Activated naive CD8-positive, alpha-beta T cell treated with anti-CD3 and anti-CD28 coated beads for 36 hours (primary cell): ENCODE measurements at places on chromosomes 6 and 20. TPM values are rescaled to one million over a fixed set of nuclear protein-coding genes. Genes with fewer than 3 reads are reported as not detected.

The STX11 gene
- 38.5 TPM for total RNA-seq

The DSTN gene
- total RNA-seq: 56.7 TPM

The LSM2 gene
- total RNA-seq: 145 TPM

The HCRTR2 gene
- not detected for total RNA-seq

The LKAAEAR1 gene
- total RNA-seq: 0.50 TPM

The HSD17B8 gene
- 31.1 TPM for total RNA-seq

The COX4I2 gene
- not detected for total RNA-seq

The FHL5 gene
- total RNA-seq: not detected

The CASS4 gene
- 3.4 TPM for total RNA-seq

The GJA10 gene
- not detected for total RNA-seq

The AIF1 gene
- total RNA-seq: 157 TPM

The ANKEF1 gene
- total RNA-seq: 3.6 TPM

The SMLR1 gene
- not detected for total RNA-seq

The CDS2 gene
- 37.5 TPM for total RNA-seq

The RAB44 gene
- not detected for total RNA-seq

The PXMP4 gene
- total RNA-seq: 7.3 TPM

DNA sequence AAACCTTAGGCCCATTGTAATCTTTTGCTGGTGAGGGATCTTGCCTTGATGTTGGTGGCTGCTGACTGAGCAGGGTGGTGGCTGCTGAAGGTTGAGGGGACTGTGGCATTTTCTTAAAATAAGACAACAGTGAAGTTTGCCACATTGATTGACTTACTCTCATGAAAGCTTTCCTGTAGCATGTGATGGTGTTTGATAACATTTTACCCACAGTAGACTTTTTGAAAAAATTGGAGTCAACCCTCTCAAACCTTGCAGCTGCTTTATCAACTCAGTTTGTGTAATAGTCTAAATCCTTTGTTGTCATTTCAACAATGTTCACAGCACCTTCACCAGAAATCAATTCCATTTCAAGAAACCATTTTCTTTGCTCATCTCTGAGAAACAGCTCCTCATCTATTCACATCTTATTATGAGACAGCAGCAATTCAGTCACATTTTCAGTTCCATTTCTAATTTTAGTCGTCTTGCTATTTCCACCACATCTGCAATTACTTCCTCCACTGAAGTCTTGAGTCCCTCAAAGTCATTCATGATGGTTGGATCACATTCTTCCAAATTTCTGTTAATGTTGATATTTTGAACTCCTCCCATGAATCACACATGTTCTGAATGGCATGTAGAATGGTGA lies 37.2 kb downstream of the CST9L start:
- H3K4me3 ChIP-seq: no peak overlapping the region
- no peaks in the 10 kb centered on the region for H3K27me3 ChIP-seq
- no peaks in the 10 kb centered on the region for H3K36me3 ChIP-seq
- DNase-seq: no peak
- H3K4me1 ChIP-seq: no peaks in the 10 kb centered on the region

GRCh38 chr6:149734915-149735314 lies 11.4 kb downstream of the NUP43 start:
- no peaks in the 10 kb centered on the region for H3K27me3 ChIP-seq
- no peak overlapping the region for H3K27ac ChIP-seq
- peaks cover 13% of the 10 kb centered on the region for H3K36me3 ChIP-seq
- no peak overlapping the region for H3K4me3 ChIP-seq
- DNase-seq: no peak

DNA sequence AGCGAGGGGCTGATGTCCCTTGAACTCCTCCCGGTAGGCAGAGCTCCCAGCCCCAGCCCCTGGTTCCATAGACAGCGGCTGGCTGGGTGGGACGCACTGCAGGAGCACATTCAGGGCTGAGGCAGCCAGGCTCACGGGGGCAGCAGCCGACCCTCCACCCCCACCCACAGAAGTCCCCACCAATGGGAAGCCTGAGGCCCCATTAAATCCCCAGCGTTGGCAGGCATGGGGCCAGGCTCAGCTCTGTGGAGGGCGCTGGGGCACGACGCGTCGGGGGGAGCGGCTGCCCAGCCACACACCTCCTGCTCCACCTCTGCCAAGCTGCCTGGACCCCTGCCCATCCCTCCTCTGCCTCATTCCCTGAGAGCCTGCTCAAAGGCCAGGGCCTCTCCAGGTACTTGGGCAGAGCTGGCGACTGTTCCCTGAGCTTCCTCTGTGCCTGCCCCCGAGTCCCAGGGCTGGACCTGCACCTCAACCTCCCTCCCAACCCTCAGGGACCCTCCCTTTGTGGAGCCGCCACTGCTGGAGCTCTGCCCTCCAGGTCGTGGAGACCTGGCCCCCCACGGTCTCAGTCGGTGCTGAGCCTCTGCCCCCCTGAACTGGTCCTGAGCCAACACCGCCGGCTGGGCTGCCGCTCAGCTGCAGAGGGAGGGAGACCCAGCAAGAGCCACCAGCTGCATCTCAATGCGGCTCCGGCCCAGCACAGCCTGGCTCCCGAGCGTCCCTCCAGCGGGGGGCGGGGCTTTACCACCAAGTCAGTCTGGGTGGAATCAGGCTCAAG lies 9.1 kb downstream of the CHRNA4 start:
- no peak for DNase-seq
- no peak overlapping the region for H3K27ac ChIP-seq
- H3K36me3 ChIP-seq: no peaks in the 10 kb centered on the region
- H3K4me3 ChIP-seq: no peak overlapping the region
- H3K27me3 ChIP-seq: no peaks in the 10 kb centered on the region

DNA sequence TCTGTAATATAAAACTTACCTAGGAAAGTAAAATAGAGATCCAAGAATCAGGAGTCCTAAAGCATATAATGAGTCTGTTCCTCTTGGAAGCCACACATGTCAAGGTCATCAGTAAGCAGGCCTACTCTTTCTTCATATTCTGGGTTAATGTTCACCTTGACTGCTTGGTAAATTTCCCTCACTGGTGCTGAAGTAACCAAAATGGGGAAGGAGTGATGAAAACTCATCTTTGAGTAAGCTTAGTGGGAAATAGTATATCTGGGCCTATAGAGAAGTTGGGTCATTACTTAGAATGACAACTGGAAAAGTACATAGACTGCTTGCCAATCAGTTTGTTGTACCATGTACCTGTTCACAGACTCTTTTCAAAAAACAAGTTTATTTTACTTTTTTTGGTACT lies 6.6 kb downstream of the TSPYL4 start:
- H3K36me3 ChIP-seq: peaks cover 27% of the 10 kb centered on the region
- DNase-seq: no peak
- peaks cover 37% of the 10 kb centered on the region for H3K4me1 ChIP-seq
- no peaks in the 10 kb centered on the region for H3K27me3 ChIP-seq

GRCh38 chr20:54514028-54514607 lies 38.7 kb downstream of the DOK5 start:
- DNase-seq: no peak
- H3K36me3 ChIP-seq: no peaks in the 10 kb centered on the region
- peaks cover 9% of the 10 kb centered on the region for H3K27me3 ChIP-seq
- no peak overlapping the region for H3K27ac ChIP-seq

- peak; percentile 48 for DNase-seq
- H3K4me3 ChIP-seq: peak overlapping the region; percentile 85
- no peaks in the 10 kb centered on the region for H3K27me3 ChIP-seq
- peaks cover 45% of the 10 kb centered on the region for H3K36me3 ChIP-seq
- H3K27ac ChIP-seq: peak overlapping the region; percentile 93
- peaks cover 69% of the 10 kb centered on the region for H3K4me1 ChIP-seq
Observed at GRCh38 chr20:41138475-41139226, 1.3 kb downstream of the PLCG1 start.

DNA sequence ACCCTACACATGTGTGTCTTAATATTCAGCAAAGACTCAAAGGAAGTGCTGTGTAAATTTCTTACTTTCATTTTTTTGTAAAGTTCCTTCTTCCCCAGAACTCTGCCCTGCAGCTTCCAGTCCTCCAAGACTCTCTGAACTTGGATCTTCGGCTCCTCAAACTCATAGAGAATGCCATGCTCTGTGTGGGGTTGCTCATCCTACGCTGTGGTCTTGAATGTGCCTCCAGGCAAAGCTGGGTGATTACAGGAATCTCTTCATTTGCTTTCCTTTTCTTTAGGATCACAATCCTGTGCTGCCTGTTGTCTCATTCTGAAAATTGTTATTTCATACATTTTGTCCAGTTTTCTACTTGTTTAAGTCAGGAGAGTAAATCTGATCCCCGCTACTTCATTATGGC lies 14.5 kb upstream of the CDC5L start:
- H3K4me1 ChIP-seq: no peaks in the 10 kb centered on the region
- no peak for DNase-seq
- no peak overlapping the region for H3K27ac ChIP-seq
- no peaks in the 10 kb centered on the region for H3K36me3 ChIP-seq
- no peak overlapping the region for H3K4me3 ChIP-seq

- no peak for DNase-seq
- no peaks in the 10 kb centered on the region for H3K36me3 ChIP-seq
- no peaks in the 10 kb centered on the region for H3K4me1 ChIP-seq
- no peak overlapping the region for H3K27ac ChIP-seq
- no peak overlapping the region for H3K4me3 ChIP-seq
Observed at GRCh38 chr6:143385636-143386035, 64.9 kb downstream of the ADAT2 start.

GRCh38 chr6:10586302-10586701 lies 65.2 kb downstream of the GCNT2 start:
- no peak overlapping the region for H3K27ac ChIP-seq
- no peaks in the 10 kb centered on the region for H3K27me3 ChIP-seq
- H3K4me1 ChIP-seq: peaks cover 6% of the 10 kb centered on the region
- no peak for DNase-seq
- peaks cover 6% of the 10 kb centered on the region for H3K36me3 ChIP-seq
- H3K4me3 ChIP-seq: no peak overlapping the region

DNA sequence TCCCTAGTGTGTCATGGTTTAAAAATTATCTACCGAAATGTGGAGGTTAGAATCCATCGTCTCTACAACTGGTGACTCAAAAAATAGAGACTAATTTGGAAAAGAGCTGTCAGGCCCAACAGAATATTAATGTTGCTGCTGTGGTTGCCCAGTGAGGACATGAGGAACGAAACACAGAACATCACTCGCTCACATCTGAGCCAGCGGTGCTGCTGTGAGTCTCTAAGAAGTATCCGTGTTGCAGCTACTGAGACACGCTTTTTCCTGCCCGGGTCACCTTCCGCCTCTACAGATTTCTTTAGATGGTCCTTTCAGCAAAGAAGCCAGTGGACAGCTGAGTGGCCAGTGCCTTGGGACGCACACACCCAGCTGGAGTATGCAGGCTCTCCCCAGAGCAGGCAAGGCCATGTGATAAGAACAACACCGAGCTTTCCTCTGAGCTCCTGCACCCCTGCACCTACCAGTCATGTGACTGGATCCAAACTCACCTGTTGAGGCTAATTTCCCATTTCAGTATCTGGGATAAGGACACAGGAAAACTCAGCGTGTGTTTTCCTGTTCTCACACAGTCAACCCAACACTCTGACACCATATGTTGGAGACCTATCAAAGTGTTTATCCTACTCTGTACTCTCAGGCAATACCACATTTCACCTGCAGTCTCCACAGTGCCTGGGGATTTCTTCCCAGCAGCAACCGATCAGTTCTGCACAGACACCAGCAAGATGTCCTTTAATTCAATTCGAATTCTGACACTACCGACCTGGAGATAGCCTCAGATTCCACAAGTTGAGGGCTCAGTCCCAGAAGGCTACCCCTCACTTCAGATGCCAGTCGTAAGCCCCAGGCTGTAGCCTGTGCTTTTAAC lies 119.0 kb upstream of the RPS6KA2 start:
- H3K4me1 ChIP-seq: peaks cover 6% of the 10 kb centered on the region
- no peak overlapping the region for H3K4me3 ChIP-seq
- no peaks in the 10 kb centered on the region for H3K36me3 ChIP-seq
- no peak overlapping the region for H3K27ac ChIP-seq
- DNase-seq: no peak
